Ammon's horn (tissue), 1 donor: ENCODE measurements at places on chromosomes 12 and 14.

GRCh38 chr14:77189479-77189878 is 7.9 kb downstream of the TMEM63C start:
- no peak for DNase-seq

- DNase-seq = no peak
These were observed 113.6 kb downstream of the DAD1 start for GRCh38 chr14:22475381-22475780.

GRCh38 chr14:32345311-32345791 is 16.3 kb downstream of the AKAP6 start:
- peak; percentile 45 for DNase-seq

GRCh38 chr12:97784904-97785303 is 322.3 kb downstream of the RMST start:
- DNase-seq = no peak

DNA sequence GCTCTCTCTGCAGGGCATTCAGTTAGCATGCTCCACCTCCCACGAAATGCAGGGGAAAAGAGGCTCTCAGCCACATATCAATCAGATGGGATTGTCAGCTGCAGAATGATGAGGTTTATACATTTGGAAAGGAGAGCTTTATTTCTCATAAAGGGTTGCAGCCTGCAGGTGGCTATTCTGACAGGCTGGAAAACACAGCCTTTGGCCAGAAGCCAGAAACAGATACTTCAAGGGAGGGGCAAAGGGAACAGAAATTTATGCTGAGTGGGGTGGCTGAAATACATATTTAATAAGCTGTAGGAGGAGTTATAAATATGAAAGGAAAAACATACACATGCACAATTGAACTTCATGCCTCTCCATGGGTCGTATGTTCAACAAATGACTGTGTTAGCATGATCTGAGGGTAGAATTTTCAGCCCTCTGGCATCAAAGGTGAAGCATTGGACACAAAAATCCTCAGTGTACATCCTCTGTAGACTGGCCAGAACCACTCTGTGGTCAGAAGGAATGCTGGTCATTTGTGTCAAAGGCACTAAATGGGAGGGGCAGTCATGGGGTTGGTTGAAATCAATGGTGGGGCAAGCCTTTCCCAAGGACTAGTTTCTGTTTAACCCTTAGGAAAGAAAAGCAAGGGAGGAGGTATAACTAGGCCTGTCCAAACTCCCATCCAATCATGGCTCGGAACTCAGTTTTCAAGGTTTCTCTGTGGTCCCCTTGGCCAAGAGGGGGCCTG is 62.4 kb downstream of the TMX1 start:
- no peak for DNase-seq

DNA sequence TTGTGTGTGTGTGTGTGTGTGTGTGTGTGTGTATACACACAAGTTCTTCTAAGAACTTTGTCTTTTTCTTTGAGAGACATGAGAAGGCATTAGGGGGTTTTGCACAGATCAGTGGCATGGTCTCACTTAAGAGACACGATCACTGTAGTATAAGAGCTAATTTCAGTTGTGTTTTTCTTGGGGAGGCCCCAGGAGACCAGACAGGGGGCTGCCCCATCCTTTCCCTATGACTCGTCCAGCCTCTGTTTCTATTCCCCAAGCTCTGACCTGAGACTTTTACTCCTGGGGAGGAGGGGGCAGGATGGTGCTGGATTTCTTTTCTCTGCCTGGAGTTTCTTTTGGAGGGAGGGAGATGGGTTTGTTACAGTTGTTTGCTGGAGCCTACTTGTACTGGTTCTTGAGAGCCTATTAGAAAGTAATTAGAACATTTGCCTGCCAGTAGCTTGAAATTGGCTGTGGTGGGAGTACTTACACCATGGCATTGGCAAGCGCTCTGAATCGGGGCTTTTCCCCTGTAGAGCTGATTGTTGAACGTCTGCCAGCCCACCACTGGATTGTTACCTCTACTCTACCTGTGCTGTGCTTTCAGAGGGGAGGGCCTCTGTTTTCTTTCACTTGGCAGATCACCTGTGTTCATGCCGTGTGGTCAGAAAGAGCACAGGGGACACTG is 109.5 kb downstream of the TSPAN9 start:
- DNase-seq = no peak

DNA sequence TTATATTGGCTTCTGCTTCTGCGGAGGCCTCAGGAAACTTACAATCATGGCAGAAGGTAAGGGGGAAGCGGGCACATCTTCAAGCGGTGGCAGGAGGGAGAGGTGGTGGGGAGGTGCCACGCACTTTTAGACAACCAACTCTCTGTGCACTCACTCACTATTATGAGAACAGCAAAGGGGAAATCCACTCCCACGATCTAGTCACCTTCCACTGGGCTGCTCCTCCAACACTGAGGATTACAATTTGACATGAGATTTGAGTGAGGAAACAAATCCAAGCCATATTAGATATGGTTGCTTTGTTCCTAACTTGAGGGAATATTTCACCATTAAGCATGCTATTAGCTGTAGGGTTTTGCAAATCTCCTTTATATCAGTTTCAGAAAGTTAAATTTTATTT is 80.3 kb downstream of the UNC79 start:
- no peak for DNase-seq

- DNase-seq = no peak
These were observed 55.9 kb upstream of the LRRK2 start for GRCh38 chr12:40168868-40169267.
